ENCODE measurements at places on chromosomes 2 and 18.
A peak's percentile ranks its signal among the peaks of the same experiment; 100 is the strongest.

DNA sequence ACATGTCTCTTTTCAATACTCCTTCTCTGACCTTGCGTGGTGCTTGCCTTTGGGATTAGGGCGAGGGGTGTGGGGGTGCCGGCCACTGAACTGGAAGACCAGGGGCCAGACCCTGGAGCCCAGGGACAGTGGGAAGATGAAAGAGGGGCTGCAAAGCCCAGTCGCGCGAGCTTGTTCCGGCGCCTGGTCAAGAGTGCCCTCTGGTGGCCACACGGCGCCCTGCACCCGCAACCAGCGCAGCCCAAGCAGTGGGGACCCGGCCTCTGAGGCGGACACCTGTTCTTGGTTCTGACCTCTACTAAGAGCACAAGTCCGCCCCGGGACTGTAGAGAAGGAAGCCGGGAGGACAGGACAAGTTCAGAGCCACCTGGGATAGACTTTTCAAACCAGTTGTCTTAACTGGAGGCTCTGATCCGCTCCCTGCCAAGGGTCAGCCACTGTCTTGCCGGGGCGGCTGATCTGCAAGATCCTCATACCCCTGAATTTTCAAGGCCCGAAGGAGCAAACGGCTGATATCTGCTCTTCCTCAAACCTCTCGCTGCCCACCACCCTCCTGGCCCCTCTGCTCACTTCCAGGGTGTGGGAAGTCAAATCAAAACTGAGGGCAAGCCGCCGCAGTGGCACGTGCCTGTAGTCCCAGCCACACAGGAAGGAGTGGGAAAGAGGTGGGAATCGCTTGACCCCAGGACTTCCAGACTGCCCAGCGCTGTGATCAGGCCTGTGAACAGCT is 14.9 kb upstream of the MSH6 start:
- DNase-seq, result peak; percentile 61

DNA sequence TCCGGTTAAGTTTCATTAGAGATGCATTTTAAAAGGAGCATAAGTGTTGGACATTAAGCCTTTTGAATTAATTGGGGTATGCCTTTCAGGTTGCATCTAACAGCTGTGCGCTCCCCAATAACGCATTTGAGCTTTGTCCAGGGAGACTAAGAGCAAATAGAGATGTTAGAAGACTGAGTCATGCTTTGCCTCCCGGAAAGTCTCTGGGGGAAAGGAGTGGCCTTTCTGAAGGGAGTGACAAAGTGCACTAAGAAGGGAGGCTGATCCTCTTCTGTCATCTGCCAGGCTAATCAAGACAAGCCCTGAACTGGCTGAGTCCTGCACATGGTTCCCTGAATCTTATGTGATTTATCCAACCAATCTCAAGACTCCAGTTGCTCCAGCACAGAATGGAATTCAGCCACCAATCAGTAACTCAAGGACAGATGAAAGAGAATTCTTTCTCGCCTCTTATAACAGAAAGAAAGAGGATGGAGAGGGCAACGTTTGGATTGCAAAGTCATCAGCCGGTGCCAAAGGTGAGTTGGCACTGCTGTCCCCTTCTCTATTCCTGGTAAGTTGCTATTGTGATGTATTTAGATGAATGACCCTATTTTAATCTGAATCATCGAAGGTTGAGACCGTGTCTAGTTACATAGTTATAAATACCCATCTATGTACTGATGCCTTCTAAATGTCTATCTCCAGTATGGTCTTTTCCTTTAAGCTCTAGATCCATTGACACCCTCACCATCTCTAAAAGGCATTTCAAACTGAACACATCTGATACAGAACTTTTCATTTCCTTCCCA is 12.1 kb downstream of the TTL start:
- DNase-seq, result no peak

GRCh38 chr2:232432598-232433184 is 23.3 kb upstream of the ALPI start:
- DNase-seq, result no peak

- DNase-seq, result no peak
Measured at GRCh38 chr2:234913208-234913626, 38.6 kb upstream of the SH3BP4 start.

DNA sequence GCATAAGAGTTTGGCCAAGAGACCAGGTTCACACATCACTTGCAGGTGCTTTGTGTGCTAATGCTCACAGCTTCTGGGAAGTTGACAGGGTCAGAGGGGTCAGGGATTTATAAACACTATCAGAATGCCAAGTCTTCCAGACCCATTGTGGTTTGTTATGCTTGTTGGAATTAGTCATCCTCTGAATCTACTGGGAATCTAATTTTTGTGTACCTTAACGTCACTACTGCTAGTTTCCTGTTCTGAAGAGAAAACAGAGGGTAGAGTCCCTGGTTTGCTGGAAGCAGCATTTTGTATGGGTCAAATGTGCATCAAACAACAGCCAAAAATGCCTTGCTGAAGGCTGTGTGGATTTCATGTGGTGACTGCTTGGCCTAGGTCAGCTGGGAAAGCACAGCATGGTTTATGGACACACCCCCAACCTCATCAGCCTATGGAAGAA is 33.3 kb downstream of the ANTXR1 start:
- no peak for DNase-seq

GRCh38 chr2:157620956-157621355 is 7.7 kb downstream of the ACVR1C start:
- DNase-seq, result no peak

- no peak for DNase-seq
Measured at GRCh38 chr2:211835695-211836094, 702.9 kb downstream of the ERBB4 start.

DNA sequence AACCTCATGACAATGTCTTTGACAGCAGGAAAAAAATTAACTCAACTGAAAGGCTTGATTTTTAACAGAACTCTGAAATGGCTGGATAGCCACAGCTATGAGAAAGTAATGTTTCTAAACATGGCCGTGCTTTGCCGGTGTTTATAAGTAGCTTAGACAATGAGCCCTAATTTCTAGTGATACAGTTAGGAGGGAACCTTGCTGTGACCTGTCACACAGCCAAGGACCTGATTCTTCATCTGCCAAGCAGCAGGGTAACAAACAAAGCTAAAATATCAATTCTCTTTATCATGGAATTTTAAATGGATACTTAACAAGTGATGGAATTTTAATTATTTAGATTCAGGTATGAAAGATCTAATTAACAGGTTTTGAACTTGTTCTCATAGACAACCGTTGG is 24.3 kb upstream of the DYNC2LI1 start:
- DNase-seq, result no peak

- DNase-seq, result no peak
Measured at GRCh38 chr2:25744055-25744454, 70.7 kb upstream of the DTNB start.

- no peak for DNase-seq
Measured at GRCh38 chr2:43159797-43160196, 66.6 kb downstream of the ZFP36L2 start.
